ENCODE measurements at places on chromosomes 3 and 15. TPM values are rescaled to one million over a fixed set of nuclear protein-coding genes. Genes with fewer than 3 reads are reported as not detected.
A peak's percentile ranks its signal among the peaks of the same experiment; 100 is the strongest.

Gene RAP2B
- total RNA-seq, result 16.0 TPM

Gene GRK7
- 0.05 TPM for total RNA-seq

DNA sequence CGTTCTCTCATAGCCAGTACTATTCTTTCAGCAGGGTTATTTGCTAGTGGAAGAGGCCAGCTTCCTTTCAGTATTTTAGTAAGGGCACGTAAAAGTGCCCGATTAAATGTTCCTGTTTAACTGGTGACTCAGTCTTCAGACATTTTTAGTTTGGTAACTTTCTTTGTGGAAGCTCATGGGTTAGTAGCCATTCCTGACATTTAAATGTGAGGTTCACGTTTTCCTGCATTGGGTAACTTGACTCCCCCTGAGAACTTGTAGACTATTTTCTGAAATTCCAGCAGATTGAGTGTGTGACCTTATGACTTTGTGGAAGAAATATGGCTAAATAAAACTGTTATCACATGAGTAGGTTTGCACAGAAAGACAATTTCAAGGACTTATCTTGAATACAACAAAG lies 16.9 kb downstream of the ABHD2 start:
- DNase-seq, result peak; percentile 99

DNA sequence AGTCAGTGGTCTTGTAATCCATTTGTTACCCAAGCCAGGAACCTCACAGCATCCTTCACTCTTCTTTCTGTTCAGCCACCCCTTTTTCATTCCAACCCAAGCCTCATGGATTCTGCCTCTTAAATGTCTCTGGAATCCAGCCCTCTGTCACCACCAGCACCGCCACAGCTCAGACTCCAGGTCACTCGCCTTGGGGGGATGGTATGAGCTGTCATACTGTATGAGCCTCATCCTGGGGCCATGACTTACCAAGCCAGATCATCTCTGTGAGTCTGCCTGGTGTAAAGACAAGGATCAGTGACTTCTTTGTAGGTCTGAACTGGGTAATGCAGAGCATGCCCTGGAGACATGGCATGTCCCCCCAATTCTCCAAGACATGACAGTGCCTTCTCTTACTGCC lies 79.6 kb downstream of the PGPEP1L start:
- DNase-seq, result no peak

GRCh38 chr15:49135342-49135857 lies 20.0 kb downstream of the COPS2 start:
- peak; percentile 50 for DNase-seq

GRCh38 chr15:52115598-52116427 lies 3.2 kb upstream of the BCL2L10 start:
- DNase-seq, result peak; percentile 73

DNA sequence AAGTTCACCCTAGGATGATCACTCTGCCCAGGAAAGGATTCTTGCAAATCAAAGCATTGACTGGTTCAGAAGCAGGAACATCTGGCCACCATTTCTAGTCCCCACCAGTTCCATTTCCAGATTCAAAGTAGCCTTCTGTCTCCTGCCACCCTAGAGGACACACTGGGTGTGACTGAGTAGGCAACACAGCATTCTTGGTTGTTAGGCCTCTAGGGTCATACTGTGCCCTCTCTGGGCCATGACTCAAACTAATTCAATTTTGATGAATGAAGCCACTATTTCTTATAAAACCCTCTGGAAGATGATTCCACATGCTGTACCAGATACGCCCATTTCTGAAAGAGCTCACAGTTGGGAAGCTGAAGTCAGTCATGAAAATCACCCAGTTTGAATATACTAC lies 69.7 kb downstream of the WDR76 start:
- DNase-seq, result no peak

- no peak for DNase-seq
Measured at GRCh38 chr3:117479095-117479494, 769.5 kb downstream of the TUSC7 start.

- DNase-seq, result no peak
Measured at GRCh38 chr3:151491525-151491924, 30.7 kb upstream of the IGSF10 start.

DNA sequence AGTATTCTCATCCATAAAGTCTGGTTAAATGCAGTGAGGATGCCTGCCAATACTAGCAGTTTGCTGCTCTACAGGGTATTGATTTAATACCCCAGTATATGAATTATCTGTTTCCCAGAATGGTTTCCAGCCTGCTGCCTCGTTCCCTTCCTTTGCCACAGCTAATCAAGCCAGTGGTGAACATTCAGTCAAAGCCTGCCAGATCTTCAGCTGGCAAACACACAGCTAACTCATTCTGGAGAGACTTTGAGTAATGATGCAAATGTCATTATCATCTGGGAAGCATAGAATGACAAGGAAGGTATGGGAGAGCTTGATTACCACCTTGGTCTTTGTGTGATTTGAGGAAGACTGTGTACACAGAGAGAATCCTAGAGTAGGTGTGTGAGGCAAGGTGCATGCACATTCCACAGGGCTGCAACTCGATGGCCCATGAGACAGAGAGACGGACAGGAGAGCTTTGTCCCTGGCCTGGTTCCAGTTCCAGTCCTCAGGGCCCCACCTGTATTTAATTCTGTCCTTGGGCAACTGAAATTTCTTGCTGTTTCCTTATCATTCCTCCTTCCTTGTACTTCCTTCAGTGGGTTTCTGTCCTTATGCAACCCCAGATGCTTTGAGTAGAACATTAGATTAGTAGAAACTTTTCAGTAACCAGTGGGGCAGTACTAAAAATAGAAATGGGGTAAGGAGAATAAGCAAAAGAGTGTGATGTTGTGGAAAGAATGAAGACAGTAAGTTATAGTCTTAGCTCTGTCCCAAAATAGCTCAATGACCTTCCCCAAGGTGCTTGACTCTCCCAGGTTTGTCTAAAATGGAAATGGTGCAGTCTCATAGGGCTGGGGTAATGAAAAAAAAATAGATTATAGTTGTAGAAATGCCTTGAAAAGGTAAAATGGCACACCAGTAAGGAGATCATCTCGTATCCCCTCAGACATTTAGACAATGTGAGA lies 72.5 kb downstream of the MITF start:
- peak; percentile 39 for DNase-seq

DNA sequence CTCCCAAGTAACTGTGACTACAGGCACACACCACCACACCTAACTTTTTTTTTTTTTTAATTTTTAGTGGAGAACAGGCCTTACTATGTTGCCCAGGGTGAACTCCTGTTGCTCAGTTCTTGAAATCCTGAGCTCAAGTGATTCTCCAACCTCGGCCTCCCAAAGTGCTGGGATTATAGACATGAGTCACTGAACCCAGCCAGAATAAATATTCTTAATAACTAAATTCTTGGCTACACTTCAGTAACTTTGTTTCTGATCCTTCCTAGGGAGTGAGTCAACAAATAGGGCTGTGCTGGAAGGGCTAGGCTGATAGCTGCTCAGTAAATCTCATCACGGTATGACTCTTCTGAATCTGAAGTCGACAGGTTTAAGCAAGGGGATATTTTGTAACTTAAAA lies 56.6 kb downstream of the P3H2 start:
- DNase-seq, result peak; percentile 97

DNA sequence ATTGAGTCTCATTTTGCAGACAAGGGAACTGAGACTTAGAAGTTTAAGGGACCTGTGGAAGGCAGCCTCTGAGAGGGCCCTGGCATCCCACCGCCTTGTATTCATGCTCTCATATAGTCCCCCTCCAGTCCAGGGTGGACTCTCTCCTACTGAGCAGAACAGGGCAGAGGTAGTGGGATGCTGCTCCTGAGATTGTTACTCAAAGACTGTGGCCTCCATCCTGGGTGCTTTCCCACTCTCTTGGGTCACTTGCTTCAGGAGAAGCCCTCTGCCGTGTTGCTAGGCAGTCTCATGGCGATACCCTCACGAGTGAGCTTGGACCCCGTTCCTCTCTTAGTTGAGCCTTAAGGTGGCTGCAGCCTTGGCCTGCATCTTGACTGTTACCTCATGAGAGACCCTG lies 22.2 kb upstream of the ADCY5 start:
- DNase-seq, result no peak

DNA sequence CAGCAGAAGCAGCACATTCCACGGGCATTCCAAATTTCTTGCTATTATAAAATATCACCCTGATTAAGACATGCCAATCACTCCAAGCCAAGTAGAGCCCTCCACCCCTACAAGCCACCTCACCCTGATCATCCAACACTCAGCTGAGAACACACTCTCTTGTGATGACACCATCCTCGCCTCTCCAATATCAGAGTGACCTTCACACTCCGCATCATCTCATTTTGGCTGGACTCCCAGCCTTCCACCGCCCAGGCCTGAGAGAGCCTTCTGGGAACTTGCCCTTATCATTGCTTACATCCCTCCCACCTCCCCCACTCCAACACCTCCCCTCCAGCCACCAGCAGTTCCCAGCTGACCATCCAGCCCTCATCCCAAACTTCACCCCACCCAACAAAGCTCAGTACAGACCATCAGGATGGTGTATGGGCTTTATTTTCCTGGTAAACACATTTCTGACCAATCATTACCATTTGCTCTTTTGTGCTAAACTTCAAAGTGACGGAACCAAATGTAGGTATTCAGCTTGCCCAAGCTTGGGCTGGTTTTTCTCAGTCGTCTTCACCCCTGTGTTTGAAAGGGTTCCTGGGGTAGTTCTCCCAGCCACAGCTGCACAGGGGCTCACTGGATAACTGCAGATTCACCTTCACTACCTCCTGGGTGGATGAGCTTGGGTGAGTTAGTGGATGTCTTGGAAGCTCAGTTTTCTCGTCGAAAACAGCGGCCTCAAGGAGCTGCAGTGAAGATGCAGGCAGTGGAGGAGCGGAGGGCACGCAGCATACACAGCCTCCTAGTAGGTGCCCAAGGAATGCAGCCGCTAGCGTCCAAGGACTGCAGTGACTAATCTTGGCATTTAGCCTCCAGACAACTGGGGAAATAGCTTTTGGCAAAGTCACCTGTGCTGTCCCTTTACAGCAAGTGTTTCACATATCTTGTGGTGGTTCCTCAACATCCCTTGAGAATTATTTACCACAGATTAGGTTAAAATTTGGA lies 115.1 kb downstream of the LIPC start:
- peak; percentile 99 for DNase-seq
